Mucosa of gallbladder (tissue), 1 donor: ENCODE measurements at places on chromosomes 11 and 22. TPM values are rescaled to one million over a fixed set of nuclear protein-coding genes. Genes with fewer than 3 reads are reported as not detected.

TSPAN32 gene
- total RNA-seq = 1.1 TPM

RTN4RL2 gene
- 19.2 TPM for total RNA-seq

OR5AS1 gene
- not detected for total RNA-seq

CRYBA4 gene
- total RNA-seq = not detected

PLA2G3 gene
- total RNA-seq = 0.78 TPM

SAA4 gene
- total RNA-seq = 0.40 TPM
